ENCODE measurements at places on chromosomes 7 and 10.
A peak's percentile ranks its signal among the peaks of the same experiment; 100 is the strongest.

- no peak for DNase-seq
Measured at GRCh38 chr7:115099906-115100305, 178.0 kb downstream of the MDFIC start.

GRCh38 chr7:36659172-36659516 lies 65.2 kb downstream of the AOAH start:
- no peak for DNase-seq

- DNase-seq, result no peak
Measured at GRCh38 chr7:106179256-106179655, 67.1 kb upstream of the SYPL1 start.

DNA sequence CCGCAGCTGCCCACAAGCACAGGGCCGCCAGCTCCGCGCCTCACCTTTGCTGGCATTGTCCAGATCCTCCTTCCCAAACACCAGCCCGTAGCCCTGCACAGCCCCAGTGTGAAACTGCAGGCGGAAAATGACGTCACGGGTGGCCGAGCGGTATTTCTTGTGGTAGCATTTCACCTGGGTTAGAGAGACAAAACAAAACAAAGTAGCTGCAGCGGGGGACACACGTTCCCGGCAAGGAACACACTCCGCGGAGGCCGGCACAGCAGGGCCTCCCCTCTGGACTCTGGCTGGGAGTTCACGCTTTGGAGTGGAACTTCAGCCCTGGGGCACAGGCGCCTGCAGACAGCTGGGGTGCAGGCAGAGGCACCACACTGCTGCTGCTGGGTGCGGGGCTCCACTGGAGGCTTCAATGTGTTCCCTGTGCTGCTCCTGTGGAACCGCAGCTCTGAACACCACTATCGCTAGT lies 181.1 kb downstream of the TNS3 start:
- DNase-seq, result no peak

DNA sequence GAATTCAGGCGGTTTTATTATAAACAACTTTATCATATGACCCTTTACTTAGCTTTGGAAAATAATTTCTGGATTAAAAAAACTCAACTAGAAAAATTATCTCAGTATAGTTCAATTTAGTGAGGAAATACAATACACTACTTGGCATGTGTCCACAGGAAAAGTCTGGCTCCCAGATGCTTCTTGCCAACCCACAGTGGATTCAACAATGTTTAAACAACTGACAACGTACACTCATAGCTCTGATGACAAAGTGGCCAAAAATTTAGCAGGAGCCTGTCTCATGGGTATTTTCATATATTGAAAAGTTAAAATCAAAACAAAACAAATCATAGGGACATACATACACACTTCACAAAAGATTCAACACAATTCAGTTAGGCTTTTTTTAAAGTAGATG lies 158.8 kb downstream of the SKAP2 start:
- DNase-seq, result no peak

DNA sequence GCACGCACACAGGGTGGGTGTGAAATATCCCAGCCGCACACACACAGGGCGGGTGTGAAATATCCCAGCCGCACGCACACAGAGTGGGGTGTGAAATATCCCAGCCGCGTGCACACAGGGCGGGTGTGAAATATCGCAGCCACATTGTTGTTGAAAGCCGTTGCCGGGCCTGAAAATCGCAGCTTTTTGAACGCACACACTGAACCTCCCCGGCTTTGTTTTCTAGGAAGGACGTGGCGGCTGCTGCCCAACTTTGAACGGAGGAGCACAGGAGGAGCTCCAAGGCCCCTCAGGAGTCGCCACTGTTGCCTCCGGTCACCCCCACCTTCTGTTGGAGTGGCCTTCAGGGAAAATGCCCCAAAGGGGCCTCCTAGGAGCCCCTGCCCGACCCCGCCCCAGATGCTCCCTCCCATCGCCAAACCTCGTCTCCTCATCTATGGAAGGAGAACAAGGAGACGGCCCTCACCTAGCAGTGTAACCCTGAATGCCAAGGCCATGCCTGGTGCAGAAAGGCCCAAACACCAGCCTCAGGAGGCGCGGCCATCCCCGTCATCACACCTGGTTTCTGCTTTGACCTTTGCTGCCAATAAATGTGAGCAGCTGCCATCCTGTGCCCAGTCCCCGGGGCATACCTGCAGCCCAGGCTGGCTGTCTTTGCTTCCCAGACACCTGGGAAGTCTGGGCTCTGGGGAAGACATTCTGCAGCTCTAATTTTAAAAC lies 318.6 kb downstream of the PTPRN2 start:
- no peak for DNase-seq

DNA sequence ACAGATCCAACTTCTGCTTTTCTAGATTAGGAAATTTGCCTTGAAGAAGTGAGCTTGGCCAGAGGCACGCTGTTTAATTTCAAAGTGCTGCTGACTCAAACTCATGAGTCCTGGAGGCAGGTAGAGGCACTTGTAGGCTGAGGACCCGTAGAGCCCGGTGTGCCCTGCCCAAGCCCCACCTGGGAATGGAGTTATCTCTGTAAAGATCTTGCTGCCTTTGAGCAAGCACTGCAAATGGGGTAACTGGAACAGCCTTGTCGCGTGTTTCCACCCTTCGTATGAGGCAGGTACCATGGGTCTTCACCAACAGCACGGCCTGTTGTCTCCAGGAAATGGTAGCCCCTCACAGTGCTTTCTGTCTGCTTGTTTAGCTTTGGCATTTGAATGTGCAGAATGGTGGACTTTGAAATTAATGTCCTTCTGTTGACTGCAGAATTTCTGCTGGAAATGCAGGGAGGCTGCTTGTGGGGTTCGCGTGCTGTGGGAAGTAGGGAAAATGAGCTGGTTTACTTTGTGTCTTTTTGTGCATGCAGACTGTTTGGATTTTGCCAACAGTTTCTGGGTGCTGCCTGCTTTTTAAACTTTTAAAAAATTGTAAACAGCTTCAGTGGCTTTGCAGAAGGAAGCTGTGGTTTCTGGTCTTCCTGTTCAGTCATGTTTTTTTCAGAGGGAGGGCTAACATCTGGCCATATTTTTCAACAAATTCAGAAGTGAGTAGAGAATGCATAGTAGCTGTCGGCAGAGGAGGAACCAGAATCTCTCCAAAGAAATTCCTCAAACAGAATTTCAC lies 27.2 kb downstream of the CCM2 start:
- peak; percentile 25 for DNase-seq

GRCh38 chr10:128633864-128634540 lies 507.8 kb upstream of the MKI67 start:
- no peak for DNase-seq

GRCh38 chr10:107166403-107166802 lies 1.9 kb upstream of the SORCS1 start:
- no peak for DNase-seq

- no peak for DNase-seq
Measured at GRCh38 chr10:48235501-48235900, 39.0 kb downstream of the FRMPD2 start.

DNA sequence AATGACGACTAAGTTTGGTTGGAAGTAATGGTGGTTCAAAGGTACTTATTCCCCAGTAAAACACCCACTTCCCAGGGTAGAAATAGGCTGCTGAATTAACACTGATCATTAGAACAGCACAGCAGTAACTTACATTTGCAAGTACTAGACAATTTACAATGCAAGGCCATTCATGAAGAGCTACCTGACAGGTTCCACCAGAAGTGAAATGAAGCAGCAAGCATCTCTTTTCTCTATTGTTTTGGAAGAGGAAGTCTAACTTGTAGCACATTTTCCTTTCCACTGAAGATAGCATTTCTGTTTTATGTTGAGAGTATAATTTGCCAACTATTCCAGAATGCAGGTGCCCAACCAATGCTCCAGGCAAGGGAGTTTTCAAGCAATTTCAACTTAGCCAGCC lies 145.9 kb downstream of the CREB5 start:
- DNase-seq, result no peak

All from activated effector memory CD4-positive, alpha-beta T cell treated with Interleukin-2 at 50 U/mL for 16 hours (primary cell).